ENCODE measurements at places on chromosomes 6 and 20. TPM values are rescaled to one million over a fixed set of nuclear protein-coding genes. Genes with fewer than 3 reads are reported as not detected.

- DNase-seq, result no peak
These were observed 291.5 kb downstream of the TBC1D32 start for GRCh38 chr6:121042766-121043165.

DNA sequence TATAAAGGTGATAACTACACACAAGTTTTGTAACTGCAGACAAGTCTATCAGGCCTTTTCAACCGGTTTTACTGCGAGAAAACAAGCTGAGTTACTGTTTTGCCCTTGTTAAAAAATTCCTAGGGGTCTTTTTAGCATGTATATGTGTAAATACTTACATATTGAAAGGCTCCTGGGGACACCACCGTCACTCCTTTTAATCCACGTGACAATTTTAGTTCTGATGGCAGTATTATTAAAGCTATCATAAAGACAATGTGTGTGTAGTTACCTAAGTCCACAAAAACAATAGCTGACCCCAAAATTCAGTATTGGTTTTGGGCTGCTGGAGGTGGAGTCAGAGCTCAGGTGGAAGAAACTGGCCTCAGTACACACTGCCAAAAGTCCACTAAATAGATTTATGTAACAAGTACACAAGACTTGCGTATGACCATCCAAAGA, 41.3 kb upstream of the HFE start:
- DNase-seq, result no peak

DNA sequence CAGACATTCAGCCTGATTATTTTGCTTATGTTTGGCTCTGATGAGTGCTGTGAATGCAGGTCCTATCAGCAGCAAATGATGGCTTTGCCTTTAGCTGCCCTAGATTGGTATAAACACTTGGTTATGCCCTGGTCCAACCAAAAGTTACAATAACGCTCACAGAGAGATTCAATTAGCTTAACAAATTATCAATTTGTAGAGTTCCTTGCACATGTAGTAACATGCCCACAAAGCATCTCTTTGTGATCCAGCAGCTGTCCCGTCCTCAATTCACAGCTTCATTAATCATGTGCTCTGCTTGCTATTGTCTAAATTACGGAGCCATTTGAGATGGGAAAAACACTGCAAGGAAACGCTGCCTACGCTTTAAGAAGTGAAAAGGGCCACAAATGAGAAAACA, 457.9 kb downstream of the HDGFL1 start:
- no peak for DNase-seq

DNA sequence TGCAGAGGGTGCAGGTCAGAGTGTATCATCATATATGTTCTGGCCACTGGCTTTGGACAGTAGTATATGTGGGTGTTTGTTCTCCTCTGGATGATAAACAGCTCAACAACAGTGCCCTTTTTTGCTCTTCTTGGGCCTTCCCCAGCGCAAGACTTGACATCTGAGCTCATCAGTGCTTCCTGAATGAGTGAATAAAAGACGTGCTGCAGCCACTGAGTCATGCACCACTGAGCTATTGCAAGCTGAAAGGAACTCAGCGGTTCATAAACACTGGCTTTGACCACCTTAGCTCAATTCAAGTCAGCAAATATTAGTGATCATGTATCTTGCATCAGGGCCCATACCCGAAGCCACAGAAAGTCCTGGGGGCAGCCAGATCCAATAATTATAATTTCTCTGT, 105.3 kb upstream of the KCNG1 start:
- no peak for DNase-seq

GRCh38 chr6:161050134-161050765, 58.7 kb downstream of the MAP3K4 start:
- DNase-seq, result no peak

GRCh38 chr6:70225055-70225454, 77.8 kb downstream of the COL9A1 start:
- DNase-seq, result no peak

GRCh38 chr20:15523400-15523799, 1049.8 kb downstream of the KIF16B start:
- no peak for DNase-seq

The FOXF2 gene
- 0.14 TPM for total RNA-seq

The PRL gene
- not detected for total RNA-seq

Measured in heart right ventricle (tissue), 16 donors.